SHP77 (cell line): ENCODE measurements at places on chromosomes 12 and 14.
A peak's percentile ranks its signal among the peaks of the same experiment; 100 is the strongest.

DNA sequence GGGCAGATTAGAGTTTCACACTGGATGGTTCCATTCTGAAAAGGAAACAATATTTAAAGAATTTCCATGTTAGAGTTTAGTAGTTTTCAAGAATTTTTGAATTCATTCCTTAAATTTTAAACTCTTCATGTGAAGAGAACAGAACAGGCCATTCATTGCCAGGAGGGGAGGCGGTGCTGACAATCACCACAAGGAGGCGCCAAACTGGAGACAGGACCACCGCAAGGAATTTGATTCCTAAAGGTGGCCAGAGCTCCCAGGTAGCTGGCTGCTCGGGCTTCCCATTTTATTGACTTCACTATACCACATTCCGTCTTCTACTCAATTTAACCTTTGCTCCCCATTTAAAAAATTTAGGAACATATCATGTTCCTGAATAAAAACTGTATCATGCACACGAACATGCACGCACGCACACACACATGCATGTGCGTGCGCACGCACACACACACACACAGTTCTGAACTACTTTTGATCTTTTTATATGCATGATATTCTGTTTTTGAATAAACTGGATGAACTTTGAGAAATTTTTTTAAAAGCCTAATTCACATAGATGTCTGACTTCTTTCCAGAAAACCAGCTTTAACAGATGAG, 101.2 kb downstream of the NELL2 start:
- DNase-seq = no peak

DNA sequence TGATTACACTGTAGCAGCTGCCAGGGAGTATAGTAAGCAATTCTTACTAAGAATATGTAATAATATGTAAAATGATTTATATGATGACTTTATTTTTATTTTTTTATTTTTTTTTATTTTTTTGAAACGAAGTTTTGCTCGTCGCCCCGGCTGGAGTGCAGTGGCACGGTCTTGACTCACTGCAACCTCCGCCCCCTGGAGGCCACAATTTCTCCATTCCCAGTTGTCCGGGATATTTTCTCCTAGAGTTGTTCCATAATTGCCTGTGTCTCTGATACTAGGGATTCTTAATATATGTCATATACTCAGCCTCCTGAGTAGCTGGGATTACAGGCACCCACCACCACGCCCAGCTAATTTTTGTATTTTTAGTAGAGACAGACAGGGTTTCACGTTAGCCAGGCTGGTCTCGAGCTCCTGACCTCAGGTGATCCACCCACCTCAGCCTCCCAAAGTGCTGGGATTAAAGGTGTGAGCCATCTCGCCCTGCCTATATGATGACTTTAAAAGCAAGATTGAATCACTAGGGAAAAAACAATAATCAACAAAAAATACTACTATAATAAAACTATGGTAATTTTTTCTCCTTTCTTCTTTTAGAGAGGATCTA, 12.2 kb upstream of the ITPR2 start:
- peak; percentile 15 for DNase-seq

DNA sequence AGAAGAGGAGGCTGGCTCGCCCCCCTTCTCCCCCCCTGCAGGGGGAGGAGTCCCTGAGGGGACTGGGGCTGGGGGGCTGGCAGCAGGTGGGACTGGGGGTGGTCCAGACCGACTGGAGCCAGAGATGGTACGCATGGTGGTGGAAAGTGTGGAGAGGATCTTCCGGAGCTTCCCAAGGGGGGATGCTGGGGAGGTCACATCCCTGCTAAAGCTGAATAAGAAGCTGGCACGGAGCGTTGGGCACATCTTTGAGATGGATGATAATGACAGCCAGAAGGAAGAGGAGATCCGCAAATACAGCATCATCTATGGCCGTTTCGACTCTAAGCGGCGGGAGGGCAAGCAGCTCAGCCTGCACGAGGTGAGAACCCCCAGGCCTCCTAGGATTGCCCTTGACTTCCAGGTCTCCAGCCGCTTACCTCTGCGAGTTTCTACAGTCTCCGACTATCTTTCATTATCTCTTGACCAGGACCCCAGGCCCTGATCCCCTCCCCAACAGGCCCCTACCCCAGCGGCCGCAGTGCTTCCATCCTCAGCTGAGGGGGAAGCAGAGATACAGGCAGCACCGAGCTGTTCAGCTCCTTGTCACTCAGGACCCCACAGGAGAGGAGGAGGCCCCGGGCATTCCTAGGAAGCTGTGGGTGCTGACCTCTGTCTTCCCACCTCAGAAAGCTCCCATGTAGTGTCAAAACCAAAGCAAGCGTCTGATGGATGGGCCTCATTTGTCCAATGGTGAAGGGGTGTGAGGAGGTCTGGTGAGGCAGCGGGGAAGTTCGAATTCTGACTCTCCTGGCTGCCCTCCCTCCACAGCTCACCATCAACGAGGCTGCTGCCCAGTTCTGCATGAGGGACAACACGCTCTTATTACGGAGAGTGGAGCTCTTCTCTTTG, 3.0 kb downstream of the NAB2 start:
- DNase-seq = no peak

DNA sequence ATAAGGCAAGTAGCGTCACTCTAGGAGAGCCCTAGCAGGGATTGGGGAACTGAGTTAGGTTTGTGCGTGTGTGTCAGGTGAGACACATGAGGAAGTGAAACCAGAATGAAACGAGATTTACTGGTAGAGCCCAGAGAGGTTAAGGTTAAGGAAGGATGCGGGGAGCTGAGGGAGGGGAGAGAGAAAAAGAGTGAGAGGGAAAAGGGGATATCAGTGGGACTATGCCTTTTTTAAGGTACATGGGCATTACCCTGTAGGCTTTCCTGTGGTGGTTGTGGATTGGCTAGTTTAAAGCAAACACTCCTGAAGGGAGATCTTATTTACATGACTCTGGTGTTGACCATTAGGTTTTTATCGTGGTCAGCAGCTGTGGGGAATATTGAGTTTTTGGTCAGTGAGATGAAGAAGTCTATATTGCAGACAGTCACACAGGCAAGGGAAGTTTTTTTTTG, 13.9 kb downstream of the ZDHHC17 start:
- no peak for DNase-seq

- no peak for DNase-seq
Measured at GRCh38 chr12:123384994-123385376, 1.1 kb downstream of the KMT5A start.

DNA sequence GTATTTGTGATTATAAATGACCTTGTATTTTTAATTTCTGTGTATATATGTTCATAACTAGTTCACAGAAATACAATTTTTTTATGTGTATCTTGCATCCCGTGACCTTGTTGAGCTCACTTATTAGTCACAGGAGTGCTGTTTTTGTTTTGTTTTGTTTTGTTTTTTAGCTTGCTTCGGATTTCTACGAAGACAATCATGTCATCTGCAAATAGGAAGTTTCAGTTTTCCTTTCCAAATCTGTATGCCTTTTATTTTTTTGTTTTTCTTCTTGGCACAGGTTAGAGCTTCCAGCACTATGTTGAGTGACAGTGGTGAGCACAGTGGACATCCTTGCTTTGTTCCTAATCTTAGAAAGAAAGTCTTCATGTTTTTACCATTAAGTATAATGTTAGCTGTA, 229.2 kb upstream of the GARIN6 start:
- no peak for DNase-seq

DNA sequence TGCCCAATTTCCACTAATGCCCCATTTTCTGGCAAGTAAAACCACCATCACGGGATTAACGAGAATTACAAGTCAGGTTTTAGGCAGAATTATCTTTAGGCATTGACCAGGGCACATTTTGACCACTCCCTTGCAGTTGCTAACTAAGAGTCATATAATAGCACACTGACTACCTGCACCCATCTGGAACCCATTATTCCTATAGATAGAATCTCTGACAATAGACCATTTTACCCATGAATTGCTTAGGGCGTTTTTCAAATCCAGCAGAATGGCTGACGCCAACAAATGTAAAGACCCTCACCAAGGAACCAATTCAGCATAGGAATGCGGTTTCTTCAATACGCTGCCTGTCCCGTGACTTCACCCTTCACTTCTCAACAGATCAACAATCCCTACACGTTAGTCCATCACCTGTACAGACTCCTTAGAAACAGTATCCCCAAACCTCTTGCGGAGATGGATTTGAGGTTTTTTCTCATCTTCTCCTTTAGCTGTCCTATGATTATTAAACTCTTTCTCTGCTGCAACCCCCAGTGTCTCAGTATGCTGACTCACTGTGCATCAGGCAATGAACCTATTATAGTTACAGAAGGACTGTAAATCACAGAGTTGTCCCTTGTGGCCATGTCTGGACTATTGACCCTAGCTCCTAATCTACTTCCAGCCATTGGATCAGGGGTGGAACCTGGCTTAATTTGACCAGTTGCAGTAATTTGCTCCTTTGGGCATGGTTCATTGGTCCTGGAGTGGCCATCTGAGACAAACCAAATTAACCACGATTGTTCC, 177.3 kb upstream of the PLXNC1 start:
- DNase-seq = no peak

GRCh38 chr14:35299708-35300107, 7.5 kb downstream of the PSMA6 start:
- DNase-seq = no peak
